ENCODE measurements at places on chromosomes 2 and 18.

DNA sequence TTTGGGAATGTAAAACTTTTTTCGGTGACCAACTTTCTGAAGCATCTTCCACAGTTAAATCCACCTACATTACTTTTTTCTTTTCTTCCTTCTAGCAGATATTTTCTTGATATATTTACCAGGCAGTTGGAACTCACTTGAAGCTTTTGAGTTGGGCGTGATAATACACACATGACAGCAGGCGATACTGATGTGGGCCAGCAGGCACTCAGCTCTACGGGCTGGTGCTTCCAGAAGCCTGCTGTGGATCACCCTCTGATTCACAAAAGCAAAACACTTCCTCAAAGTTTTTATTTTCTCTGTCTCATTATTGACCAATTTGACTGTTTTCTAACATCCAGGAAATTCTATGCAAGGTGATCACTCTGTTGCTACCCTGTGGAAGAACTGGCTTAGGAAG, 22.9 kb downstream of the GRHL1 start:
- DNase-seq: no peak

- no peak for DNase-seq
Observed at GRCh38 chr2:58156780-58157179, 84.3 kb downstream of the FANCL start.

DNA sequence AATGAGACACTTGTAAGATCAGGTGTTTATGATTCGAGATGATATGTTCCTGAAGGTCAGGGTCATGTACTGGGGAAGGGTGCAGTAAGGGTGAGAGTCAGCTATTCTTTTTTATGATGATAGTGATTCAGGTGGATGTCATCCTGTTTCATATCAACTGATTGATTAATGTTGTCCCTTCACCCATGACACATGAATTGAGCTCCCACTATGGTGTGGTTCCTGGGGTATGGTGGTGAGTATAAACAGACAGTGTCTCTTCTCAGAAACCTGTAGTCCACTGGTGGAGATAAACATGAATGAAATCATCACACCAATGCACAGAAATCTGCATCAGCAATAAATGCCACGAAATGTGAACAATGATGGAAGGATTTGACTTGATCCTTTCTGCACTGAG, 37.4 kb upstream of the PAX8 start:
- DNase-seq: no peak

DNA sequence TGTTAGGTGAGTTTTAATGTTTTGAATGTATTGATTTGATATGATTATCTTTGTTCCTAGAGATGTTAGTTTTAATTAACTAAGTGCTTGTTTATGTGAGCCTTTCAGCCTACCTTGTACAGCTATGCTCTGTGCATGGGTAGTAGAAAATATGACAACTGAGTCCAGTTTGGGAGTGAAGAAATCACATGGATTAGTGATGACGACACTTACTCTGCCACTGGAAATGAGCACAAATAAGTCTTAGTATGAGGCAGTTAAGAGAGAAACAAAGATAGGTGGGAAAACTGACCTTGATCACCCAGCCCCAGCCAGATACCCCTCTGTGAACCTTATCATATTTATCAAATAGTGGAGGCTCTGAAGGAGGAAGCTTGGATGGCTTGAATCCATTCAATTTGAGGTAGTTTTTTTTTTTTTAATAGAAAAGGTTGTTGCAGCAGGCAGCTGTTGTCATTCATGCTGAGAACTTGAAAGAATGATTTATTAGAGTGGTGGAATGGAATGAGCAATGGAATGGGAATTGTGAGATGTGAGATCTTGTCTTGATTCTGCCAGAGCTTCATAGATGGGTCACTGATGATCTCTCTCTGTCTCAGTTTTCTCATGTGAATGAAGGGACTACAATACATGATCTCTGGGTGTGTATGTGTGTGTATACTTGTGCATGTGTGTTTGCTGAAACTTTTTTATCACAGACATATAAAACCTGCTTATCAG, 96.4 kb downstream of the MAP3K20 start:
- no peak for DNase-seq

DNA sequence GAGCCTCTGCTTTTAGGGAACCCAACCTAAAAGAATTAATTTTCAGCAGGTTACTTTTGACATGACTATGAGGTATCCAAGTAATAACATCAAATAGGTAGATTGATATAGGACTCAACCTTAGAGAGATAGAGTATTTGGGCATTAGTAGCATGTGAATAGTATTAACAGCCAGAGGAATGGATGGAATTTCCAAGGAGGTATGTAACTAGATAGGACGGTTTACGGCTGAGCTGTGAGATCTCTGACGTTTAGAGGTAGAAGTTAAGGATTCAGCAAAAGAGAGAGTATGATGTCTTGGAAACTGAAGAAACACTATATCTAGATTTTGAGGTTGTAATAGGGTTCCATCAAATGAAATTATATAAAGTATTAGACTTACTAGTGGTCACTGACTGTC, 70.3 kb downstream of the HNMT start:
- DNase-seq: no peak

DNA sequence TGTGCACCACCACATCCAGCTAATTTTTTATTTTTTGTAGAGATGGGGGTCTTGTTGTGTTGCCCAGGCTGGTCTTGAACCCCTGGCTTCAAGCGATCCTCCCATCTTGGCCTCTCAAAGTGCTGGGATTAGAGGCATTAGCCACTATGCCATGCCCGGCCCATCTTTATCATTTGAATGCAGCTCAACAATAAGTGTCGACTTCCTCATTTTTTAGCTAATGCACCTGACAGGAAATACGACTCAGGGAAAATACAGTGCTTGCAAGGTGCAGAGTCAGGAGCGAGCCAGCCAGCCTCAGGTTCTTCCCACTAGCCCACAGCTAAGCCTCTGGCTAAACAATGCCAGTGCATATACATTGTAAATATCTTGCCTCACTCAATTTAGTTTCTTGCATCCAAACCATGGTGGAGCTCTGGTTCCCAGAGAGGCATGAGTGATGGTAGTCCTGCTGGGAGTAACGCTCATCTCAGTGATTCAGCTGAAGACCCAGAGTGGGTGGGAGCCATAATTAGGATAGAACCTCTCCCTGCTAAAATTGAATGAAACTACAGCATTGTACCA, 135.0 kb downstream of the TGIF1 start:
- DNase-seq: no peak

GRCh38 chr18:62880673-62881364, 165.5 kb downstream of the PHLPP1 start:
- no peak for DNase-seq

DNA sequence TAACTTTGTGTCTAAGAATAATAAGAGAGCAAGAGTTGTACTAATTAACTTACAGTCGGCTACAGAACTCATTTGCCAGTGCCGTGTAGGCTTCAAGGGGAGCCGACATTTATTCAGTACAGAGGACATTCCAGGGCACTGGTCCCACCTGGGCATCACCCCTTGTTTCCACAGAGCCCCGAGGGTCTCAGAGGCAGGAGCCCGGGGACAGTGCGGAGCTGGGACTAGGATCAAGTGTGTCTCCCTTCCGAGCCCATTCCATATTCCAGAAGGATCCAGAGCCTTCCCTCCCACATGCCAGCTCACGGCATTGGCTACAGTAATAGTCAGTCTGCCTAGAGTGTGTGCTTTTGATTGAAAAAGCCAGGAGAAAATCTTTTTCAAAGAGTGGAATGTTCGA, 71.5 kb upstream of the CTDP1 start:
- DNase-seq: no peak

GRCh38 chr2:109378682-109379081, 235.1 kb downstream of the SEPTIN10 start:
- DNase-seq: no peak

DNA sequence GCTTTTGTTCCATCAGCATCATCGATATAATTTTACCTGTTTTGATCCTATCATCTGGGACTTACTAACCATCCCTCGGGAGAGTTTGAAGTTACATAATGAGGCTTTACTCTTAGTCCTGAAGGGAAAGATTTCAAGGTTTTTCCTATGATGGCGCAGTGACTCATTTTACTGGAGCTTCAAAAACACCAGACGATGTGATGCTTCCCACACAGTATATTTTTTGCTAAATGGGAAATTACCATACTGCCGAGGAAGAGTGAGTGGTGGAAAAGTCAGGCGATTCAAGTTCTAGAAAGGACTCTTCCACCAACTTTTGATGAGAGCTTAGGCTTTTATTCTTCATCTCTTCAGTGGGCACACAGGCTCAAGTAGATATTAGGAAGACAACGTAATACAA, 44.6 kb upstream of the GCG start:
- no peak for DNase-seq

DNA sequence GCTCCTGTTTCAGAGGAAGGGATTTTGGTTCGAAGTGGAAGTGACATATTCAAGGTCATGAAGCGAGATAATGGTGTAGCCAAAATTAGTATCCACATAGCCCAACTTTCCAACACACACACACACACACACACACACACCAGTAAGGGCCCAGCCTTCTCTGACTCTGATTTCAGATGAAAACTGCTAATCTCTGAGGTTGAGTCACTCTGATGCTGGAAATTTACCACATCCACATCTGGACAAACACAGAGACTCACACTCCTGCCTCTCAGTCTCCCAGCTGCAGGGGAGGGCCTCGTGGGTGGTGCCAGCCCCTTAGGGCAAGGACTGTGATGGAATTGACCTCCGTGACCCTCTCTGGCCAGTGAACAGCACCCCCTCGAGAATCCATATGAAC, 29.0 kb upstream of the SLC35F6 start:
- DNase-seq: no peak

DNA sequence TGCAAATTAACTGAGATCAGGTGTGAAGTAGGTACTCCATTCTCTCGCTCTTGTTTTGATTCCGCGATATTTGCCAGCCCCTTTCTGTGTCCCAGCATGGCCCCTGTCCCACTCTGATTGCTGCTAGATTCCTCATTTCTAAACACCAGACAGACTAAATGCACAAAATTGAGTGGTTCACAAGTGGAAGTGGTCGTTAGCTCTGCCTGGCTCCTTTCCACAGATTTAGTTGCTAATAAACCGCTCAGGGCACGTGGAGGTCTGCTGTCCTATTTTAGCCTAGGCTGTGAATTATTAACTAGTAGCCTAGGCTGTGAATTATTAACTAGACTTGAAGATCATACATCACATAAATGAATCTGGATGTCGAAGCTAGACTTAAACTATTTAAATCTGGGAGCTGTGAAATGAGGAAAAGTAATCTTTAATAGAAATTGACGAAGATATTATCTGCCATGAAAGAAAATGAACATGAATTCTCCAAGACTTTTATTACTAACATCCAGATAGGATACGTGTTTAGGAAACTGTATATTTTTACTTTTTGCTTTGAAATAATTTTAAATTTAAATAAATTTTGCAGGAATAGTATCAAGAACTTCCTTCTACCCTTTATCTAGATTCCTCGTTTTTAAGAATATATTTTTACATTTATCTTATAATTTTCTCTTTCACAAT, 3.7 kb downstream of the IL1RL2 start:
- no peak for DNase-seq

GRCh38 chr2:10519394-10519740, 71.2 kb upstream of the ODC1 start:
- no peak for DNase-seq

DNA sequence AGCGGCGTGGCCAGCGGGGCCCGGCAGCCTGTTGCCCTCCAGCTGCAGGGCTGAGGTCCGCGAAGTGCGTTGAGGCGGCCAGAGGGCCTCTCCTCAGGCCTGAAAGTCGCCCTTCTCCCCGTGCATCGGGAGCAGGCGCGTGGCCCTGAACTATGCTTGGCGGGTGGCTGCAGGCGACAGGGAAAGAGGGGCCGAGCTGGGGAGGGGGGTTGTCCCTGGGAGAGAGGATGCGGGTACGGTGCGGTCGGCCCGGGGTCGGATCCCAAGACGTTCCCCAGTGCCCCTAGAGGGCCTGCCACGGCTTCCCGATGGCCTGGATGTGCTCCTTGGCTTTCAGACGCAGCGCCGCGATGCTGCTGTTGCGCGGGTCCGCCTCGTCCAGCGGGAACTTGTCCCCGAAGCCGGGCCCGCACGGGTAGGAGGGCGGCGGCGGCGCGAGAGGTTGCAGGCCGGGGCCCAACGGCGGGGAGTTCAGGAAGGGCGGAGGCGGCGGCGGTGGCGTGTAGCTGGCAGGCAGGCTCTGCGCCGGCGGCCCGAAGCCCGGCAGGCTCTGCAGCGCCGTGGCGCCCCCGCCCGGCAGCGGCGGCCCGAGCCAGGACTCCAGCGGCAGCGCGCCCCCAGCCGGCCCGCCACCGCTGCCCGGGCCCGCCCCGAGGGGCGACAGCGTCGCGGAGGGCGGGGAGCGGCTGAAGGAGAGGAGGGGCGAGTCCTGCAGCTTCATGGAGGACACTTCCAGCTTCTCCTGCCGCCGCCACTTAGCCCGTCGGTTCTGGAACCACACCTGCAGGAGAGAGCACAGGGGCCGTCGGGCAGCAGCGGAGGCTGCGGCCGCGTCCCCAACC, 4.3 kb downstream of the RAX start:
- DNase-seq: peak; percentile 17

- DNase-seq: peak; percentile 77
Observed at GRCh38 chr18:54392543-54393023, 34.9 kb downstream of the C18orf54 start.

GRCh38 chr2:28557389-28558131, 61.7 kb downstream of the PLB1 start:
- DNase-seq: no peak

GRCh38 chr18:48229552-48229981, 179.6 kb downstream of the ZBTB7C start:
- no peak for DNase-seq

- DNase-seq: no peak
Observed at GRCh38 chr2:110105608-110106467, 9.8 kb downstream of the MALL start.

DNA sequence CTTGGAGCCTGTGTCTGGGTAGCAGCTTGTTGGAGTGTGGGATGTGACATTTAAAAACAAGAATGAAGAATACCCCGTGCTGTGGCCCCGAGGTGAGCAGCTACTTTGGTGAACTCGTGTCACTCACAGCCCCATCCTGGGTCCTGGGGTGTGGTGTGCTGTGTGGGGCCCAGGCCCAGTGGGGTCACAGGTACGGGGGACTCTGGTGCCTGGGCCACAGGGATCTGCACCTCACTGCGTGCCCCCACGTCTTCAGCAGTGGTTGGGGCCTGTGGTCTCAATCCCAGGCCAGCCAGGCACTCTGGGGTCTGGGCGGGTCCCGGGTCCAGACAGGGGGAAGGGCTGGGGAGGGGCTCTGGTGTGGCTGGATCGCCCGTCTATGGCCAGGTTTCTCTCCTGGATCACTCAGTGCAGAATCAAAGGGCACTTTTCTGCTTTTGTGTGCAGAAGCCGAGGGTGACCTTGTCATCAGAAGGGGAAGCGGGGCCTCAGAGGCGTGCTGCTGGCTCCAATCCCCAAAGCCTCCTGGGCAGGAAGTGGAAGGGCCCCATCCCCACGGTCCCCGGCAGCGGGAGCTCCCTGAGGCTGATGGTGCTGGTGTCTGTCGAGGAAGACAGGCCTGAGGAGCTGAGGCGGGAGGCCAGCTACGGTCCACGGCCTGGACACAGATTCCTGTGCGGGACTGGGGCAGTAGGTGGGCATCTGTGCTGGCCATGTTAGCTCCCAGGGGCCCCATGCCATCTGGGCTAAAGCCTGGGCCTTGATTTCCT, 1.4 kb downstream of the GPR35 start:
- DNase-seq: peak; percentile 52

All from GM12865 (cell line).